ENCODE measurements at places on chromosomes 2 and 18.

- DNase-seq, result no peak
Observed at GRCh38 chr18:42893977-42894376, 221.5 kb downstream of the RIT2 start.

DNA sequence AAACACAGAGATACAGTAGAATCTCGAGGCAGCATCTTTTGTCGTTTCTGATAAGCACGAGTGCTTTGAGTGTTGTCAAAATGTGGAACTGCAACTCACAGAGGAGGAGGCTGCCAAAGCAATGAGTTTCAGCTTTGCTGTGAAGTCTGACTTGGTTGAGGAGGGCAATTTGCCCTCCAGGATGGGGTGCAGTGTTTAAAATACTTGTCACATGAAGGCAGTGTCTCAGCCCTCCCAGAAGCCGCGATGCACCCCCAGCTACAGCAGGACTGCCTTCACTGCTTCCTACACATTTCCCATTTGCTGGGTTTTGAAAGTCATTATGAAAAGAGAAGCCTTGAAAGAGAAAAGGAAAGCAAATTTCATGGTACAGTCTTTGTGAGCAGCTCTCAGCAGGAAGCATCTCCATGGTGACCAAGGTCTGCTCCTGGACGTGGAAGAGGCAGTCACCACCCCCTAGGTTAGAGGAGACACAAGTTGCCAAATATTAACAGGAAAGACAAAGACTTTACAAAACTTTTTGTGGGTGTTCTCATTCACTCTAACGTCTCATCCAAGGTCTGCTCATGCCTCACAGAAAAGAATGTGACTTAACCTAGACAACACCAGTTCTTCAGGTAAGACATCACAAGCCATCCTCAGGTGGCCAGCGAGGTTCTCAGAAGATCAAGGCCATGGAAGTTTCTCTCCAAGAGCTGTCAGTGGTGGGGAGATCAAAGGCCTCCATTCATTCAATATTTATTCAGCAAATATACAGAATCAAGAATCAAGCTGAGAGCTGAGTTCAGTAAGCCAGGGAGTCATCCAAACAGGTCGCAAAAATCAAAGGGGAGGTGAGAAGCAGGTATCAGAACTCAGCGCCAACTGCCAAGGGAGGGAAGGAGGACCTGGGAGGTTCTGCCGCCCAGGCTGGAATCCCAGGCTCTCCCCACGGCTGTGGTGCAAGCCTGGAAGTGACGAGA lies 476.0 kb downstream of the EIPR1 start:
- DNase-seq, result no peak

DNA sequence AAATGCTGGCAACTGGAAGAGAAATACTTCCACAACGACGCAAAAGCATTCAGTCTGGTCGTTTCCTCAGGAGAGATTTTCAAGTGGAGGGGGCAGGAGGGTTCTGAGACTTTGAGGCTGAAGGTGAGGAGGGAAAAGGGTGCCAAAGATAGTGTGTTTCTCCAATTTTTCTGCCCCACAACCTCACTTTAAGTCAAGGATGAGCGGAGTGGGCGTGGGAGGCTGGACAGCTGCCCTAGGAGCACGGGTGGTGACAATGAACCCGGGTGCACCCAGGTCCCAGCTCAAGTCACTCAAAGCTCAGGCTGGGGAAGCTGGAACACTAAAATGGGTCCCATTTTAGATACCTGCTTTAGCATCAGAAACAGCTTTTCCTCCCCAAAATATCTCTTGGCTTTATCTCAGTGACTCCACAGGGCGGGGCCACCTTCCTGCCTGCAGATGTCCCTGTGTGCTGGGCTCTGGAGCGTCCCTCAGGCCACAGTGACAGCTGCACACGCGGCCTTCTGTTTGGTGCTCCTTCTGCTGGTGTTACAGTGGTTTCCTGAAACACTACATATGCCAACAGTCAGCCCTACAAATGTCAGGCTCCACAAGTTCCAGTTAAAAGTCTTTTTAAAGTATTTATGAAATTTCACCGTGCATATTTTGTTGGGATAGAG lies 1.4 kb upstream of the MBP start:
- no peak for DNase-seq

DNA sequence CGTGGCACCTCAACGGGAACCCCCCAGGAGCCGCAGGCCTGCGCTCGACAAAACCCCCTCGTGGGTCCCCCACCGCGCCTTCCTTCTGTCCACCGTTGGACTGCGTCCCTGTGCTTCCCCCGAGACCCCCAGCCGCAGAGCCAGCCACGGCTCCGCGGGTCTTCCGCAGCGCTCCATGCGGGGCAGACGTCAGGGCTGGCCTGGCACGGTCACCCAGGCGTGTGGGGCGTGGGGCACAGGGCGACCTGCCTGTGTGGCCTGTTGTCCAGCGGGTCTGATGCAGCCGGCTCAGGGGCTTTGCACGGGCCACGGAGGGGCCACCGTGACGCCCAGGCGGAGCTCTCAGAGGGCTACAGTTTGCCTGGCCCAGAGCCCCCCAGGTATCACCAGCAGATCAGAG lies 11.0 kb downstream of the NFATC1 start:
- no peak for DNase-seq

DNA sequence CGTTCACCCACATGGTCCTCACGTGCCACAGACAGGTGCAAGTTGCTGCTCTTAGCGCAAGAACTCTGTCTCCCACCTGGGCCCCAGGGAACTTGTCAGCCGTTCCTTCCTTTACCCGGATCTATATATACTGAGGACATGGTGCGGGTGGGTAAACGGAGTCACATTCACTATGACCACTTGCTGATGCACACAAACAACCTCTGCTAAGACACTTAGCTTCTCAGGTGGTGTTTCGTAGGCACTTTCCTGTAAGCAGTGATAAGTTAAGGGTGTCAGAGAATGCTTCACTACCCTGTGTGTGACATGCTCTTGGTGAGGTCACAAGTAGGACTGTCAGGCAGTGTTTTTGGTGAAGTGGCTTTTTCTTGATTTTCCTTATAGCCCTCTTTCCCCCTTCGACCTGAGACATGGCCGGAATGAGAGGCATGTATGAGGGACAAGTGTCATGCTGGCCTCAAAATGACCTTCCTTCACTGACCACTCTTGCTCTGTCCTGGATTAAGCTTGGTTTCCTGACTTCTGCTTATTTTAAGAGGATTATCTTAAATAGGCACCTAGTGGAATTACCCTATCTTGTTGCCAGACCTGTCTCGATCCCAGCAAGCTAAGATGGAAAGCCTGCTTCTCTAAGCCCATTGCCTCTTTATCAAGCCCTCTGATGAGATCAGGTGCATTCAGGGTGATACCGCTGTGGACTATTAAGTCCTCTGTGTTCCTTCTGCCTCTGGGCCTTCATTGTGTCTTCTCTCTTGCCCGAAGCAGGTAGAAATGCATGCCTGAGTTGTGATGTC lies 97.1 kb upstream of the CELF4 start:
- DNase-seq, result no peak

- DNase-seq, result no peak
Observed at GRCh38 chr2:168565112-168565511, 109.0 kb downstream of the CERS6 start.

GRCh38 chr2:30234180-30234971 lies 3.0 kb downstream of the LBH start:
- no peak for DNase-seq
